ENCODE measurements at places on chromosomes 16 and 17. TPM values are rescaled to one million over a fixed set of nuclear protein-coding genes. Genes with fewer than 3 reads are reported as not detected.

Gene CLEC18B
- polyA plus RNA-seq, result 2.3 TPM

Gene TNFRSF17
- polyA plus RNA-seq, result 0.32 TPM

Gene LITAFD
- not detected for polyA plus RNA-seq

Gene IRX3
- polyA plus RNA-seq, result 17.9 TPM

Gene C16orf54
- polyA plus RNA-seq, result 0.26 TPM

Gene MYH13
- polyA plus RNA-seq, result not detected

Gene ASIC2
- 0.36 TPM for polyA plus RNA-seq

Gene BAHCC1
- polyA plus RNA-seq, result 8.6 TPM

Gene TMEM170A
- polyA plus RNA-seq, result 23.0 TPM

Gene SLC2A4
- polyA plus RNA-seq, result 19.5 TPM

Gene CTRB1
- polyA plus RNA-seq, result not detected

Gene DHRS7C
- polyA plus RNA-seq, result 88.3 TPM

Gene ERAL1
- 44.9 TPM for polyA plus RNA-seq

Gene NPTX1
- 0.17 TPM for polyA plus RNA-seq

Gene SPIRE2
- 3.5 TPM for polyA plus RNA-seq

Gene CDIPT
- polyA plus RNA-seq, result 48.9 TPM

Gene KLHL10
- 0.28 TPM for polyA plus RNA-seq

Gene WSB1
- 234 TPM for polyA plus RNA-seq

Gene ZG16
- polyA plus RNA-seq, result not detected

Gene MMP15
- polyA plus RNA-seq, result 34.9 TPM

Gene TSPOAP1
- 5.3 TPM for polyA plus RNA-seq

Gene CACNG3
- not detected for polyA plus RNA-seq

Gene C1QTNF8
- polyA plus RNA-seq, result not detected

Gene CACNA1G
- 6.0 TPM for polyA plus RNA-seq

Gene CISD3
- polyA plus RNA-seq, result not detected

Gene TEKT1
- not detected for polyA plus RNA-seq

Gene LPO
- polyA plus RNA-seq, result 0.40 TPM

Gene PRAC1
- polyA plus RNA-seq, result not detected

Gene HS3ST3B1
- 2.1 TPM for polyA plus RNA-seq

Gene MFSD11
- 38.0 TPM for polyA plus RNA-seq

Gene TNS4
- polyA plus RNA-seq, result not detected

Gene TBC1D26
- not detected for polyA plus RNA-seq

Gene OR1A1
- polyA plus RNA-seq, result not detected

Gene SLFN13
- polyA plus RNA-seq, result 6.0 TPM

Gene PRSS36
- not detected for polyA plus RNA-seq

Gene KRTAP4-9
- polyA plus RNA-seq, result not detected

Gene ZNF469
- polyA plus RNA-seq, result 12.4 TPM

Gene PRSS21
- not detected for polyA plus RNA-seq

Gene CRHR1
- polyA plus RNA-seq, result not detected

Gene CHST4
- 0.13 TPM for polyA plus RNA-seq

Gene TXNL4B
- polyA plus RNA-seq, result 12.9 TPM

Gene METTL9
- 95.6 TPM for polyA plus RNA-seq

Gene COA3
- 56.7 TPM for polyA plus RNA-seq

Gene ALOX15
- 0.31 TPM for polyA plus RNA-seq

Gene CX3CL1
- 2.8 TPM for polyA plus RNA-seq

Gene TNFRSF13B
- polyA plus RNA-seq, result 0.82 TPM

Gene NOB1
- 36.5 TPM for polyA plus RNA-seq

Gene SULT1A2
- polyA plus RNA-seq, result not detected

Gene SPNS2
- polyA plus RNA-seq, result 6.8 TPM

All from muscle of arm (tissue), 14 donors.